Stimulated activated CD8-positive, alpha-beta memory T cell treated with anti-CD3 and anti-CD28 coated beads, Interleukin-4, amount 100 ng/mL, for 48 hours (primary cell): ENCODE measurements at places on chromosomes 16 and 17.

GRCh38 chr17:61289408-61290385 is 109.9 kb upstream of the TBX2 start:
- DNase-seq: no peak

DNA sequence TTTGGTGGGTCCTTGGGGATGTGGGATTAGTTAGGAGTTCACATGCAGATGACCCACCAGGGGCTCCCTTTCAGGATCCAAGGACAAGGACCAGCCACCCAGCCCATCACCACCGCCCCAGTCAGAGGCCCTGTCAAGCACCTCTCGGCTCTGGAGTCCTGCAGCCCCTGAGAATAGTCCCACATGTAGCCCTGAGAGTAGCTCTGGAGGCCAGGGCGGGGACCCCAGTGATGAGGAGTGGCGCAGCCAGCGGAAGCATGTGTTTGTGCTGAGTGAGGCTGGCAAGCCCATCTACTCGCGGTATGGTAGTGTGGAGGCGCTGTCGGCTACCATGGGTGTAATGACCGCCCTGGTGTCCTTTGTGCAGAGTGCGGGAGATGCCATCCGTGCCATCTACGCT is 2.4 kb downstream of the MON1B start:
- DNase-seq: no peak

- DNase-seq: no peak
Observed at GRCh38 chr17:8091033-8091687, 3.6 kb upstream of the ALOX12B start.

DNA sequence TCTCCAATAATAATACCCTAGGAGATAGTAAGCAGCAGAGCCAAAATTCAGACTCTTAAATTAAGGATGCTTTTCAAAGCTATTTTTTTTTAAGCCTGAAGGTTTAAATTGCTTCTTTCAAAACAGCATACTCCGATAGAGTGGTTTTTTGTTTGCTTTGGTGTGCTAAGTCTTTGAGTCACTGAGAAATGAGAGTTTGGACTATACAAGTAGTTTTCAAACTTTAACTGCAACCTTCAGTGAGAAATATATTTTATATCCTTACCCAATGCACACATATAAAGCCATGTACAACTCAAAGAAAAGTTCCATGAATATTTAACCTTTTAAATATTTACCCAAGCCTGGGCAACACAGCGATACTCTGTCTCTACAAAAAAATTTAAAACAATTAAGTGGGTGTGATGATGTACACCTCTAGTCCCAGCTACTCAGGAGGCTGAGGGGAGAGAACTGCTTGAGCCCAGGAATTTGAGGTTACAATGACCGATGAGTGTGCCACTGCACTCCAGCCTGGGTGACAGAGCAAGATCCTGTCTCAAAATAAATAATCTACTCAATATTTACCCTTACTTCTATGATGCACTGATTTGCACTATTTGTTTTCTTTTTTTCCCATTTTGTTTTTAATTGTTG is 19.2 kb downstream of the DCUN1D3 start:
- DNase-seq: no peak

GRCh38 chr17:66268247-66268927 is 34.0 kb upstream of the PRKCA start:
- DNase-seq: no peak

GRCh38 chr17:52207796-52208195 is 49.3 kb upstream of the CA10 start:
- DNase-seq: no peak

- no peak for DNase-seq
Observed at GRCh38 chr17:80769936-80770625, 221.6 kb upstream of the CHMP6 start.

DNA sequence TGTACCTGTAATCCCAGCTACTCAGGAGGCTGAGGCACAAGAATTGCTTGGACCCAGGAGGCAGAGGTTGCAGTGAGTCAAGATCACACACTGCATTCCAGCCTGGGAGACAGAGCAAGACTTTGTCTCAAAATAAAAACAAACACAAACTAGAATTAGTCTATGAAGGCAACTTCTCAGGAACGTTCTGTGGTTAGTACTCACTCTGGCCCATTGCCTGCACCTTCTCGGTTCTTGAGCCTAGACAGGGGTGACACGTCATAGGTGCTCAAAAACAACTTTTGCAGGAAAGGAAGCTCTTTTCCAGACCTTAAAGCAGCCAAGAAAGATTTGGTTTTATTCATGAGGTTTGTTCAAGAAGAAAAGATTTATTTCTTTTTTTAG is 22.3 kb upstream of the CNOT1 start:
- DNase-seq: no peak

DNA sequence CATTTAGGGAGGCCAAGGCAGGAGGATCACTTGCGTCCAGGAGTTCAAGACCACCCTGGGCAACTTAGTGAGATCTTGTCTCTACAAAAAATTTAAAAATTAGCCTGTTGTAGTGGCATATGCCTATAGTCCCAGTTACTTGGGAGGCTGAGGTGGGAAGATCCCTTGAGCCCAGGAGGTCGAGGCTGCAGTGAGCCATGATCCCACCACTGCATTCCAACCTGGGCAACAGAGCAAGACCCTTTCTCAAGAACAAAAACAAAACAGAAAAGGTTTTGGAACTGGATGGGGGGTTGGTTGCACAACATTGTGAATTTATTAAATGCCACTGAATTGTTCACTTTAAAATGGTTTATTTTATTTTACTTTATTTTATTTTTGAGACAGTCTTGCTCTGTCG is 21.2 kb downstream of the PLXDC1 start:
- DNase-seq: no peak
